ENCODE measurements at places on chromosomes 5 and 9. TPM values are rescaled to one million over a fixed set of nuclear protein-coding genes. Genes with fewer than 3 reads are reported as not detected.

GRCh38 chr5:78610163-78610583 is 38.4 kb downstream of the LHFPL2 start:
- H3K4me1 ChIP-seq, result peaks cover 22% of the 10 kb centered on the region
- H3K27me3 ChIP-seq, result no peaks in the 10 kb centered on the region
- H3K27ac ChIP-seq, result peak overlapping the region; percentile 53
- H3K36me3 ChIP-seq, result peaks cover 9% of the 10 kb centered on the region

GRCh38 chr5:82861701-82862100 is 215.5 kb downstream of the TMEM167A start:
- H3K36me3 ChIP-seq, result no peaks in the 10 kb centered on the region
- no peak overlapping the region for H3K27ac ChIP-seq
- no peaks in the 10 kb centered on the region for H3K27me3 ChIP-seq
- H3K4me1 ChIP-seq, result peaks cover 4% of the 10 kb centered on the region
- no peak for DNase-seq
- H3K4me3 ChIP-seq, result no peak overlapping the region

- no peak for DNase-seq
- H3K36me3 ChIP-seq, result no peaks in the 10 kb centered on the region
- peaks cover 21% of the 10 kb centered on the region for H3K4me1 ChIP-seq
These were observed 1.3 kb upstream of the ANKRD18A start for GRCh38 chr9:38621434-38622287.

DNA sequence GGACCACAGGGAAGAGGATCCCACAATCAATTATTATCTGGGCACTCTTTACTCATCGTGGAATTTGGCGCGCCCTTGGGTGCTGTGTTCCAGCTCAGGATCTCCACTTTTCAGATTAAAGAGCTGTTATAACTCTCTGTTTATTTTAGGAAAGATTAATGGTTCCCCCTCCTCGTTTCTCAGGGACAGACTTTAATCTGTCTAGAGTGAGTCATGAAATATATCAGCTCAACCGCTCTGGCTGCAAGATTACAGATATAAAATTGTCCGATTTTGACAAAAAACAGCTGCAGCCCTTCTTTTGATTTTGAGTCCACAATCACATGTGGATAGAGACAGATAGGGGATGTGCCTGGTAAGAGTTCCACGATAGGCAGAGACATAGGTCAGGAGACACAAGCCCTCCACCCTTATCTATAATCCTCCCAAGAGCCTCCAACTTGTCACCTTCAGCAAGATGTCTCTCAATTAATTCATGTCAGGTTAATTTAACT is 77.6 kb upstream of the ANKRD55 start:
- no peaks in the 10 kb centered on the region for H3K27me3 ChIP-seq
- no peak overlapping the region for H3K27ac ChIP-seq
- no peaks in the 10 kb centered on the region for H3K36me3 ChIP-seq
- H3K4me3 ChIP-seq, result no peak overlapping the region

CNOT8 gene
- 39.2 TPM for total RNA-seq
